NAMALWA (cell line): ENCODE measurements at places on chromosomes 3 and 15.

- no peak for DNase-seq
These were observed 7.4 kb downstream of the SEMA3G start for GRCh38 chr3:52437326-52438103.

DNA sequence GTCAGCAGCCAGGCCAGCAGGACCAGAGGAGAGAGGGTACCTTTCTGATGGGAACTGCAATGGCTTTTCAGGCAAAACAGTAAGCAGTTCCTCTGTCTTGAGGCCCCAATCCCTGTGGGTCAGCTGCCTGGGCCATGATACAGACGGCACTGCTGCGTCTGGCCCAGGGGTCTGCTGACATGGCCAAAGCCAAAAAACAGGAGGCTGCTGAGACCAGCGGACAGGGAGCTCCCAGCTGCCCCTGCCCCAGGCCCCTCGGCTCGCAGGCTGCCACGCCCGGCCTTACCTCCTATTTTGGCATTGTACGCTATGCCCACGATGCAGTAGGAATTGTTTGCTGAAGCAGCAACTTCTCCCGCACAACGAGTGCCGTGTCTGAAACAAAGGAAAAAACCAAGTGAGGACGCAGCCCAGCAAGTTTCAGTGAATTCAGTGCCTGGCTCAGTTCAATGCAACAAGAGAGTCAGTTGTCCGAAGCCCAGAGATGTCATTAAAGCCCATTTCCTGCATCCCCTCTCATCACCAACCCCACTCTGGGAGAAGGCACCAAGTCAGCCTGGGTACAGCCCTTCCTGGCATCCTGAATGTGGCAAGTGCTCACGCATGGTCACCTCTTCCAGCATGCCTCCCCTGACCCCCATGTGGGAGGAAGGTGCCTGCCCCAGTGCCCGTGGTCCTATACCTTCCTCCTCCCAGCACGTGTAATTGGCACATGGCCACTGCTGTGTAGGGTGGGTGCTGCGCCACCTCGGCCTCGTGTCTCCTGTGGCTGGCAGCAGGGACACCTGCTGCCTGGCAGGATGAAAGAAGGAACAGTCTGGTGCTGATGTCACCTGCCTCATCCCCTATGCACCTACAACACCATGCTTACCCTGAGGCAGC is 61.7 kb downstream of the PCSK6 start:
- DNase-seq, result no peak

- no peak for DNase-seq
These were observed 31.1 kb upstream of the SETD2 start for GRCh38 chr3:47194994-47195393.

- DNase-seq, result no peak
These were observed 191.7 kb upstream of the GBE1 start for GRCh38 chr3:81953111-81953510.

DNA sequence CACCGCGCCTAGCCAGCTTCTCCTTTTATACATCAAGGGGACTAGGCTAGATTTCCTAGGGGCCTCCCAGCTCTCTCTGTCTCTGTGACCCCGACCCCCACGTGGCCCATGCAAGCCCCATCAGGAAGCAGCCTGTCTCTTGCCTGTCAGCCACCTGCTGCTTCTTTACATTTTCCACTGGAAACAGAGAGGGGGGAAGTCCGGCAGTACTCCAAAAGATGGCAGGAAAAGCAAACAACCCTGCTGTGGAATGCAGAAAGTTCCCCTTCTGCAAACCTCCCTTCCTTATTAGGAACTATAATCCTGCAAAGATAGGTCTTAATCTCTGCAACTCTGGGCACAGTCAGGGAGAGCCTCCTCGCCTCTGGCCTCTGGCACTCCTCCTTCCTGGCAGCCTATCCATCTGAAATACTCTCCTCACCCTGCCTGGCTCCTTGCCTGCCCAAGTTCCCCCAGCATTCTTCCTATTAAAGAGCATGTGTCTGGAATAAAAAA is 47.4 kb upstream of the HACD2 start:
- no peak for DNase-seq

DNA sequence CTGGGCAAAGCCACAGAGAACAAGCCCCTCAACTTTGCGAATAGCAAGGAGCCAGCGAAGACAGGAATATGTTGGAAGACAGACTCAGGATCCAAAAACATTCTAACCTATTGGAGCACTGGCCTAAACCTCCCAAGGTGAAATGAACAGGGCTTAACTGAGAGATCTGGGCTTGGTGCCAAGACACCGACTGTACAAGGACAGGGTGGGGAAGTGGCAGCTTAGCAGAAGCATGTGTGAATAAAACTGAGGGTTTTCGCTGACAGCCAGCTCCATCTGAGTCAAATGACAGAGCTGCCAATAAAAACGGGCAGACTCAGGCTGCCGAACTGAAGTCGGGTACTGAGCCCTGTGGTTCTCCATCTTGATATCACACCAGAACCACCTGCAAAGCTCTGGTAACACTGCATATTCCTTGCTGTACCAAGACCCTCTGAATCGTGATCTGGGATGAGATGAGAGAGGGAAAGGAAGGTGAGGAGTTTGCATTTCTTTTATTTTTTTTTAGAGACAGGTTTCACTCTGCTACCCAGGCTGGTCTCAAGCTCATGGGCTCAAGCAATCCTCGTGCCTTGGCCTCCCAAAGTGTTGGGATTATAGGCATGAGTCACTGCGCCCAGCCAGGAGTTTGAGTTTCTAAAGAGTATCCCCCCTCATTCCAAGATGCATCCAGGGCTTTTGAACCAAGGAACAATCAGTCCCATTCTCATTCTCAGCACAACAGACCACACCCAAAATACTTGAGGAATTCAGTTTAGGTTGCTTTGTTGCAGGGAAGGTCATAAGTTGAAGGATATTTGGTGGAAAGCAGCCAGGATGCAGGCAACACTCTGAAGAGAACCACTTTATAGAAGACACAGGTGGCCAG is 6.0 kb upstream of the PLCB2 start:
- peak; percentile 64 for DNase-seq

DNA sequence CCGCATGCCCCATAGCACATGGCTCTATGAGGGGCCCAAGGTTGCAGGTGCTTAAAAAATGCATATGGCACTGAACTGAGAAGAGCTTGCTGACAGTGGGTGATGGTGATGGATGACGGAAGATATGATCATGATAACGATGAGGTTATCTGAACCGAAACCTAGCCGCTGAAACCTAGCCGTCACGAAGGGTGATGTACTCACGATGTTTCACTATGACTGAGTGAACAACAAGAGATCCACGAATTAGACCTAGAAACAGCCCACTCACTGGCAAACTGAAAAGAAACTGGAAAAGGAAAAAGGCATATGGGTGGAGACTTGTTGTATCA is 57.6 kb upstream of the BCL6 start:
- no peak for DNase-seq

DNA sequence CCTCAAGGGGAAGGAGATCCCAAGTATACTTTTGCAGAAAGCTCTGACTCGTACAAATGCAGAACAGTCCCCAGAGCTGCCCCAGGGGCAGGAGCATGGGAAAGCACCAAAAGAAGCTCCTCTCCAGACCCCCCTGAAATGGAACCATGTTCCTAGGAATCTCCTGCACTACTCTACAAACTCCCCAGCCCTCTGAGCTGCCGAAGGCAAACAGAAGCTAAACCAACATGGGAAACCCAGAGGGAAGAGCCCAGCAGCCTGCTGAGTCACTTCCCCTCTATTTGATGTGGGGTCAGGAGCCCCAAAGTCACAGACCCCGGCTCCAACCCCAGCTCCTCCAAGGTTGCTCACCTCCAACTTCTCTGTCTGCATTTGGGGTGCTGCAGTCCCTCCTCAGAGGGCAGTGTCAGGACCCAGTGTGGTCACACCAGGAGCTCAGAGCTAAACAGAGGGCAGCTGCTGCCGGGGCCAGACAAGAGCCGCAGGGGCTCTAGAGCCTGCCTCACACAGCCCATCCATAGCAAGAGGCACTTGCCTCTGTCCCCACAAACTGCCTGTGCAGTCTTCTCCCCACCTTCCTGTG is 3.8 kb upstream of the PLXNA1 start:
- no peak for DNase-seq

GRCh38 chr15:75606711-75607699 is 18.5 kb downstream of the SNUPN start:
- no peak for DNase-seq

DNA sequence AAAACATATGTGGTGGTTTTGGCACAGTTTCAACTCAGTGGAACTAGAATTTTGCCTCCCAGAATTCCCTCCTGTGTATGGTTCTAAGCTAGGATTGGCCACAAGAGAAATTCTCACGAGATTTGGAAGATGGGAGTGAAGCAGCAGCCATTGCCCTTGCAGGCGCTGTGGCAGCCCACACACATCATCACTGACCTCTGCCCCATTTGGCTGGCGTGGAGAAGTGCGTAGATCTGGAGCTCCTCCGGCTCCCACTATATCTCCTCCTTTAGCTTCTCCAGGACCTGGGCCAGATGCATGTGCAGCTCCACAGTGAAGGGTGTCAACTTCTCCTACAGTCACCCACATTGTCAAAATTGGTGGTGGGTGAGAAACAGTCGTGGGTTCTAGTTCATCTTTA is 199.6 kb downstream of the EFHB start:
- no peak for DNase-seq

GRCh38 chr3:163785693-163786092 is 1292.6 kb downstream of the SI start:
- DNase-seq, result peak; percentile 51

GRCh38 chr3:159872374-159873109 is 116.1 kb upstream of the IL12A start:
- no peak for DNase-seq

DNA sequence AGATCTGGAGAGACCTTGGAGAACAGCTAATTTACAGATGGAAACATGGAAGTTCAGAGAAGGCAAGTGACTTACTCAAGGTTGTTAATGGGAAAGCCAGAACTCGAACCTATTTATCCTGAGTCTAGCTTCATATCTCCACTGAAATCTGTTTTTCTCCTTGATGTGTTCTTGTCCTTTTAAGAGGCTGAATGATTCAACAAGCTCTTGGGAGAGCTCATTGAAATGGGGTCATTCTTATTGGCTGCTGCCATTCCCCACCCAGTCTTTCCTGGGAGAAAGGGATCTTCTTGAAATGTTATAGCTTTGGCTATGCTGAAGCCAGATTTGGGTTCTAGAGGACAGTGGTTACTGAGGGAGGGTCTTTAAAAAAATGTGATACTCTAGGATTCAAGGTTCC is 41.0 kb downstream of the RTP1 start:
- no peak for DNase-seq

DNA sequence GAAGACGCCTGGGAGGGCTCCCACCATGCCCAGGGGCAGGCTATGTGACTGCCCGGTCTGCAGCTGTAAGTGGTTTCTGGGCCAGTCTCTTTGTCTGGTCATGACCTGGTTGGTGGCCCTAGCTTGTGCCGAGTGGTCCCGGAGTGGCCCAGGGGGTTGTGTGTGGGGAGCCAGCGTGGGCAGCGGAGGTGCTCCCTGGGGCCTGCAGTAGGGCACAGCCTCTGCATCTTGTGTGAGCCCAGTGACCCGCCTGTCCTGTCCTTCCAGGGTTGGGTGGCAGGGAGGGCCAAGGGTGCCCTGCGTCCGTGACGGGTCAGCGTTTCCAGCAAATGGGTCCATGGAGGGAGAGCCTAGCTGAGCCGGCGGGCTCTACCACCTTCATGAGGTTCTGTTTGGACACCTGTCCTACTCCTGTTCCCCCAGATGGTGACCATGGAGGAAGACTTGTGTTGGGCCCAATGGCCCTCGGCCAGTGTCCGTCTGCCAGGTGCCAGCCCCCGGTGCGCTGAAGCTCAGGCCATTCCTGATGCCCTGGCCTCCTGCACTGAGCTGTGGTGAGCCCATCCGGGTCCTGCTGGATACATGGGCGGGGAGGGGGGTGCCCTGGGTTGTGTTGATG is 215.4 kb downstream of the SNRPN start:
- DNase-seq, result no peak

- DNase-seq, result no peak
These were observed 126.7 kb upstream of the PRICKLE2 start for GRCh38 chr3:64351713-64352638.

GRCh38 chr3:129261894-129262293 is 12.5 kb downstream of the COPG1 start:
- no peak for DNase-seq

DNA sequence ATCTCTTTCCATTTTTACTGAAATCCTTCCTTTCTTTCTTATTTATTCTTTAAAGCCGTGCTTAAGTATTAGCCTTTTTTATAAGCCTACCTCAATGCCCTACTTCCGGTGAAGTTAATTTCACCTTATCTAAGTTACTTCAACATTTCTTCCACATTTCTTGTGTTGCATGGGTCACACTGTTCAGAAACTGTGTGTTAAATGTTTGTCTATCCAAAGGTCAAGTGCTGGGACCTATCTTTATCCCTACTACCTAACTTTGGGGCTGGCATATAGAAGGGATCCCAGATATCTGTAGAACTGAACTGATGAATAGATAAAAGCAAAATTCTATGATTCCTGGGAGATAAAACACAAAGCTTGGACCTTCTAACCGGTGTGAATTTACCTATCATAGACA is 332.3 kb upstream of the SATB1 start:
- no peak for DNase-seq

DNA sequence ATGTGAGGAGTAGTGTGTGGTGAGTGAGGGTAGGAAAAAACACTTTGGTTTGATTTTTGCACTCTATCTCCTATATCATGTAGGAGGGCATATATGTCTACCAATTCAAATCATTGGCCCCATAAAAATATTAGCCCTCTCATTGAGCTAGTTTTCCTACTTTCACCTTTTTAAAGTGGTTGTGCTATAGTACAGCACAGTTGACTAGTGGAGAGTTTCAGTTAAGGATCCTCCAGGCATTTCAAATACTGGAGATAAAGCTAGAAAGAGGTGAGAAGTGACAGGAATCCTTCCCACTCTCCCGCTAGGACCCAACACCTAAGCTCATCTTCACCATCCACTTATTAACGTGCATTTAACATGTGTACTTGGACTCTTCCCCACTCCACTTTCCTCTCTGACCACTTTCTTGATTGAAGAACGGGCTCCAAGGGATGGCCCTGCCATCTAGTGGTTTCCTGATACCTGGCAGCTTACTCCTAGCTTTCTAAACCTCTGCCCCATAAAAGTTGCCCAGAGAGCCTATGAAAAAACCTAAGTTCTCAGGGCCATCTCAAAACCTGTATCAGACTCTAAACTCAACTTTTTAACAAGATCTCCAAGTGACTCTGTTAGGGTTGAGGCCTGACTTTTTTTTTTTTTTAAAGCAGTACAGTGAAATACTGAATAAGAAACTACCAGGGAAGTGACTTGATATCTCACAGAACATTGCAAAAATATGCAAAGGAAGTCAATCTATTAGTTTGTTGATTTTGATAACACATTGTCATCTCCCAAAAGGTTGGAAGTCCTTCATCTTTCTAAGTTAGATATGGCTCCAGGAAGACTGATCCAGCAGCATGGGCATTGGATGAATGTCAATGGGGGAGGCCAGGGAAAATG is 17.9 kb downstream of the IL12A start:
- peak; percentile 69 for DNase-seq
